ENCODE measurements at places on chromosomes 16 and 17.

DNA sequence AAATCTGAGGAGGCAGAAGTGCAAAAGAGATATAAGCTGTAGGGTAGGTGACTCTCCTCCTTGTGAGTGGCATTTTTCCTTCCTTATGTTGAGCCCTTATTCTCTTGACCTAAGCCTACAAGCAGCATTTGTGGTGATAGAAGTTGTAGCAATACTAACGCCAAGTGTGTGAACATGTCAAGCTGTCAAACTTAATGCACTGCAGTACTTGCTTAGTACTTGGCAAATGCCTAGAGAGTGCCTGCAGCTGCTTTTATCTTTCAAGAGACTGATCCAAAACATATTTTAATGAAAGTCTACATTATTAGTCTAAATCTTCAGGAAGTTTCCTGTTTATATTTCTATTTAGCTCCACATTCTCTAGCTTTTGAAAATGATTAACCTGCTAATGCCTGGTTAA is 83.2 kb downstream of the CNTNAP4 start:
- no peak for DNase-seq

DNA sequence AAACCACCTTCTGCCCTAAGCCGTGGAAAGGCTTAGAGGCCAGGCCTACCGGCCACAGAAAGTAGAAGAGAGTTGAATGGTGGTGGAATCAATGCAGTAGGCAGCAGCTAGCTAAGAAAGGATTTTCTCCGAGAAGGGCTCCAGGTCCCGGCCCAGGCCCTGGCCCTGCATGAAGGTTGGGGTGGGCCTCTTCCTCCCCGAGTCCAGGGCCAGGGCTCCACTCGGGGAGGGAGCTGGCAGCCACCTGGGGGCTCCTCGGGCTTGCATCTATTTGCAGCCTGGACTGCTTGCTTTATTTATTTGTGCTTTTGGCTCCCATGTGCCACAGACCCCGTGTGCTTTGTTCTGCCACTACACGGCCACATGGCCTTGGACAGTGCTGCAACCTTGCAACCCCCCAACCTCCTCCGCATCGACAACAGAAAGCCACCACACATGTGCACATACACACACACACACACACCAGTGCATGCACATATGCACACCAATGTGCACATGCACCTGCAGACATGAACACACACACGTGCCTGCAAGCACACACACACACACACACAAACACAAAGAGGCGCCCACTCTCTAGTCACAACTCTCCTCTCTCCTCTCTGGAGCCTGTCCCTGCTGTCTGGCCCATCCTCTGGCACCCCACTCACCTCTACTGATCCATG is 96.4 kb upstream of the TNRC6C start:
- no peak for DNase-seq

DNA sequence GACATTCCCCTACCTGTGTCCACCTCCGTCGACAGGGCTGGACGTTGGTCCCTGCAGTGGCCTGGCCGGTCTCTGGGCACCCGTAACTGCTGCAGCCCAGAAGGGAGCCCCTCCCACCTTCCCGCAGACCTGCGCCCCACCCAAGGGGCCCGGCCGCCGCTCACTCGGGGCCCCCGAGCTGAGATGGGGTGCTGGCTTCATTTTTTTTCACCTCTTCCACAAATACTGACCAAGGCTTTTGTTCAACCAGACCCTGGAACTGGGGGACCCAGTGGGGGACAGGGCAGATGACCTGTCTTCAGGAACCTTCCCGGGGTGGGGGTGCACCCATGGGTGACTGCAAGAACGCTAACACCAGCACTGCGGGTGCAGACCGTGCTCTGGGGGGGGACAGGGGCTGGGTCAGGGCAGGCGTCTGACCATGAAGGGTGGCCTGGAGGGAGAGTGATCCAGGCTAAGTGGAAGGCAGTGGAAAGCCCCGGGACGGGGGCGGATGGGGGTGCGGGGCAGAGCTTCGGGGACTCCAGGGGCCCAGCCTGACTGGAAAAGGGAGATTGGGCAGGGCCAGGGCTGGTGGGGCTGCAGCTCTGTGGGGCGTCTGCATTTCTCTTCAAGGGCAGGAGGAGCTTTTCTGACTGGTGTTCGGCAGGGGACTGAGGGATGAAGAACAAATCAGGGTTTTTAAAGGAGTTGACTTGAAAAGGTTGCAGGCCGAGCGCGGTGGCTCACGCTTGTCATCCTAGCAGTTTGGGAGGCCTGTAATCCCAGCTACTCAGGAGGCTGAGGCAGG is 42.3 kb downstream of the SLC7A5 start:
- DNase-seq, result no peak

DNA sequence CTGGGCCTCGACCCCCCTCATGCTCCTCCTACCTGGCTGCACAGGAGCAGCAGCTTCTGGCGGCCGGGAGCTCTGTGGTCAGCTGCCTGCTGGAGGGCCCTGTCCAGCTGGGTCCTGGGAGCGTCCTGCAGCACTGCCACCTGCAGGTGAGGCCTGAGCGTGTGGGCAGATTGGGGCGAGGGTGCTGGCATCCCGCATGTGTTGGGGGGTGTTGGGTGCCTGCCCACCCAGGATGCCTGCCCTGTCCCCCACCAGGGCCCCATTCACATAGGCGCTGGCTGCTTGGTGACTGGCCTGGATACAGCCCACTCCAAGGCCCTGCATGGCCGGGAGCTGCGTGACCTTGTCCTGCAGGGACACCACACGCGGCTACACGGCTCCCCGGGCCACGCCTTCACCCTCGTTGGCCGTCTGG is 16.5 kb downstream of the FCSK start:
- no peak for DNase-seq

GRCh38 chr17:30113213-30113612 is 3.4 kb upstream of the NSRP1 start:
- DNase-seq, result peak; percentile 13

- no peak for DNase-seq
These were observed 3.6 kb downstream of the GRIN2C start for GRCh38 chr17:74856112-74856511.

DNA sequence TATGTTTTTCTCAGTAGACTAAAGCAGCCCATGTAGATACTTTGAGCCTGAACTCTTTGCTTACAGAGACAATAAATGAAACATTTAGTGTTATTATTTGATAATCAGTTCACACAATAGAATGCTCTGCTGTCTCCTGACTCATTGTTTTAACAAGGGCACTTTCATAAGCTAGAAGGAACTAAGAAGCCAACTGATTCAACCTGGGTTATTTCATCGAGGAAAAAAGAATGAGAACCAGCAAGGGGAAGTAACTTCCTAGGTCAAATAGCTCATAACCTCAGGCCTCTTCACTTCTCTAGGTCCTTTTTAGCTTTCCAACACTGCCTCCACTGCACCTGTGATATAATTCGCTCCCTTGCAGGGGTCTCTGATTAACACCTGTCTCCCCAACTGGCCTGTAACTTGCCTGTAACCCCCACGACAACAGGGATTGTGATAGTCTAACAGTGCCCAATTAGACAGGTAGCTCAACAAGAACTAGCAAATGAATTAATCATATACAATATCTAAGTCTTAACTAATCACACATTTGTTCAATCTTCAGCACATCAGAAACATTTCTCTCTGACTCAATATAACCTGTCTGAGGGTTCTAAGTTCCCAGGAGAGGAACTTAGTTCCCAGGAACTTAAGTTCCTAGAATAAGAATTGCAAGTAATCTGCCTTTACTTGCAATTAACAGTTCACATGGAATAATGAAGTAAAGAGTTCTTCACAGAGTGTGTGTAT is 34.8 kb downstream of the RFFL start:
- DNase-seq, result peak; percentile 66

DNA sequence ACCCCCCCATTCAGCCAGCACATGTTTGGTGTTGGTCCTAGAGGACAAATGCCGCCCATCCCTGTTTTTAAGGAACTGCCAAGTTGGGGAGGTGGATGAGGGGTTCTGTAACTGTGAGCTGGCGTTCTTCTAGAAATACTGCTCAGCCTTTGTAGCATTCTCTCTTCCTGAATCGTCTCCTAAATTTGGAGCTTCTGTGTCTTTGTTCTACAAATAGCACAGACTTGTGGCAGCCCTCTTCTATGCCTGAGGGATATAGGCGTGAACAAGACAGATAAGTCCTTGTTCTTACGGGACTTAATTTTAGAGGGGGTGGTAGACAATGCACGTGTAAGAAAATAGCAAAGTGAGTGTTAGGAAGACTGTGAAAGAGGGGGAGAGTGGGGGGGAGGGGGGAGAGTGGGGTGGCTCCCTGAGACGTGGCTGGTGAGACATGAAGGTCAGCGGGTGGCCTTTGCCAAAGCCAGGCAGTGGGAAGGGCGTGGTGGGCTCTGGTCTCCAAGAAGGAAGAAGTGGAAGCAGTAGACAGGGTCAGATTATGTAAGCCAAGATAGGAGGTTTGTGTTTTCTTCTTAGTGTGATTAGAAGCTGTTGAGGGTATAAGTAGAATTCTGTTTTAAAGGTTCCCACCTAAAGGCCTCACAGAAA is 9.9 kb downstream of the MFSD11 start:
- DNase-seq, result no peak

DNA sequence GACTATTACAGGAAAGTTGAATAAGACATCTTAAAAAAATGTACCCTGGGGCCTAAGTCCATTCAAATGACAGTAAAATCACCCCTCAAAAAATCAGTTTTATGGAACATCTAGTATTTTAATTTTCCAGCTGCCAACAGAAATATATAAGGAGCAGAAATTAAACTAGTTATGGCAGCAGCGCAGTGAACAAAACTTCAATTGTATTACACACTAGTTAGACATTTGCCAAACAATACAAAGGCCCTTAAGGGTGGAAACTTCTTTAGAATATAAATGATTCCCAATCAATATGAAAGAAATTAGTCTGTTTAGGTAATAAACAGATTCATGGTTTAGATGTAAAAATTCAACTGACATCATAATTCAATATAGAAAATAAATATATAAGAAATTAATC is 18.1 kb upstream of the RFFL start:
- DNase-seq, result no peak

DNA sequence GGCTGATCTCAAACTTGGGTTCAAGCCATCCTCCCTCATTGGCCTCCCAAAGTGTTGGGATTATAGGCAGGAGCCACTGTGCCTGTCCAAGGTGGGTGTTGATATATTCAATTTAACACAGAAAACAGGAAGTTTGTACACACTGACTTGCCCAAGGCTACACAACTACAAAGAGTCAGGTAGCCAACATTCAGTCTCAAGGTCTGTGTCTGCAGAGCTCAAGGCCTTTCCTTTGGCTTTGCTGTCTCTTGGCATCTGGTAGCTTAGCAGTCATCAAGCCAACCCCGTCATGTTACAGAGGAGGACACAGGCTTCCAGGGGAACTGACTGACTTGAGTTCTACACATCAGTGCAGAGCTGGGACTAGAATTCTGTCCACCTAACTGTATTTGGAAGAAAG is 11.9 kb upstream of the MEFV start:
- DNase-seq, result no peak
